ENCODE measurements at places on chromosomes 12 and 14.

DNA sequence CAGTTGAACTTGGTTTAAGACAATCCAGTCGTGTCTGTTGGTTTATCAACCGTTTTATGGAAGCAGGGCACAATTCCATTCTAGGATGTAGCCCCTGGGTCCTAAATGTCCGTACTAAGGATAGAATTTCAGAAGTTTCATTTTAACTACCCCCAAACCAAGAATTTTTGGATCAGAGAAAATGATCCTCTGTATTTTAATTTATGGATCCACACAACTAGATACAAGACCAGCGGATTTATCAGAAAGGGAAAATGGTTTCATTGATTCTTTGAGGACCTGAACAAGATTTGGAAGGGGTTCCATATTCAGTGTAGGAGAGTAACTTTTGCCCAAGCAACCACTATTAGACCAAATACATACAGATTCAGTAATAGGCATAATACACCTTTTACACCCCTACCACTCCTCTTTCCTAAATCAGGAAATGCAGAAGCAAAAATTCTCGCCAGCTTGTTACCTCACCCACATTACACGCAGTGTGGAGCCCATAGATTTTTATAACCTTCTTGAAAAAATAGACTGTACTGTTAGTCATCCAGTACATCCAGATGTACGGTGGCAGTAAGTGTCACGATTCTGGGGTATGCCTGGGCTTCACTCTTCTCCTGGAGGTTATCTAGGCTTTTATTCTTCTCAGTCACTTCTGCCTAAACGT lies 1.4 kb upstream of the FBXL14 start:
- no peak for DNase-seq

DNA sequence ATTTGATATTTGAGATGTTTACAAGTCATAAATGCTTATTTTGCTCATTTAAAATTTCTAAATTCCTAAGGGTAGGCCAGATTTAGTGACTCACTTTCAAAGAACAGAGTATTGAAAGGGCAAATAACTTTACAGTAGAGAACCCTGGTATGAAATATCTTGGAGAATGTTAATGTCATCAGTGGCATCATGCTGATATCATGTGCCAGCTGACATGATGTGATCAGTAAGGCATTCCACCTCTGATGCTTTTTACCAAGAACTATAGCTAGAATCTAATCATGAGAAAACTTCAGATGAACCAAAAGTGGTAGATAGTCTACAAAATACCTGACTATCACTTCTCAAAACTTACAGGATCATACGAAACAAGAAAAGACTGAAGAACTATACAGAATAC lies 2.9 kb upstream of the FLRT2 start:
- DNase-seq: no peak

GRCh38 chr12:105455261-105455660 lies 124.8 kb downstream of the C12orf75 start:
- DNase-seq: no peak

- peak; percentile 82 for DNase-seq
Observed at GRCh38 chr14:22882529-22883172, 371 bp upstream of the REM2 start.

- peak; percentile 58 for DNase-seq
Observed at GRCh38 chr14:21025371-21026273, 761 bp upstream of the NDRG2 start.

DNA sequence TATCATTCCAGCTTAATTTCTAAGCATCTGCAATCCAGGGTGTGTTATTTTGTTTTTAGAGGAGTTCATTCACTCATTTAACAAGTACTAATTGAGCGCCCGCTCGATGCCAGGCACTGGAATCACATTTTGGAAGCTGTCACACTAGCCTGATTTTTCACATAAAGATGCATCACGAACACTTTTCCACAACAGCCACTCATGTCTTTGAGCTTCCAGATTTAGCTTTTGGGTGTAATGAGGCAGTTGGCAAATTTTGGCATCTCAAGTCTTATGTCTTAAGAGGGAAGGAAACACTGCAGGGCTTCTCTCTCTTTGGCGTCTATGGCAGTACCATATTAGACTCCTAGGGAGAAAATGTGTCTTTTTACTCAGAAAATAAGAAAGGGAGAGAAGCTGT lies 14.0 kb downstream of the NRXN3 start:
- no peak for DNase-seq

- DNase-seq: no peak
Observed at GRCh38 chr12:121456551-121456950, 56.6 kb downstream of the RNF34 start.

GRCh38 chr12:46546634-46547273 lies 174.2 kb upstream of the SLC38A2 start:
- DNase-seq: no peak

- no peak for DNase-seq
Observed at GRCh38 chr12:80059102-80059501, 40.2 kb upstream of the OTOGL start.

GRCh38 chr14:70045310-70045709 lies 143.4 kb downstream of the SLC8A3 start:
- DNase-seq: no peak

DNA sequence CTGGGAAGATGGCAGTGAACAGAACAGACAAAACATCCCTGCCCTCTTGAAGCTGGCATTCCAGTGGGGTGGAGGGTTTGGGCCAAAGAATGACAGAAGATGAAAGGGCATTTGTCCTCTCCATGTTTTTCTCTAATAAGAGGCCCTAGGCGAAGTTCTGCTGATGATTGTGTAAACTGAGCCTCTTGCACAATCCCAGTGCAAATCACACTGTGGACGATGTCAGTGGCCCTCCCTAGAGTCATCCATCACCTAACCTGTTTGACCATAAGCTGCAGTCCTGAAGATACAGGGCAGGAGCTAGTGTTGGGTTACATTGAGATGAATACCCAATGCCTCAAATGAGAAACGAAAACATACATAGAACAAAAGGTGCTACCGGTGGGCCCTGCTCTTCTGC lies 622.4 kb upstream of the TBX3 start:
- no peak for DNase-seq

- DNase-seq: no peak
Observed at GRCh38 chr14:29955087-29955486, 27.4 kb upstream of the PRKD1 start.

DNA sequence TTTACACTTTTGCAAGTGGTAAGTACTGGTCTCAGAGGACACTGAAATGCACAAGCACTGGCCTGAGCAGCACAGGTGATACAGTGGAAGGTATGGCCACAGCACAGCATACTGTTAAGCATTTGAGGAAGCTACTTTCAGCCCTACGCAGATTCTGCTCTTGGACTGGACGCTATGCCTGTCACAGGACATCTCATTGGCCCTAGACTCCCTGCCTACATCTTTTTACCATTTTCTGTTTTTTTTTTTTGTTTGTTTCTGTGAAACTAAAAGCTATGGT lies 144.2 kb upstream of the ABCD2 start:
- DNase-seq: no peak

DNA sequence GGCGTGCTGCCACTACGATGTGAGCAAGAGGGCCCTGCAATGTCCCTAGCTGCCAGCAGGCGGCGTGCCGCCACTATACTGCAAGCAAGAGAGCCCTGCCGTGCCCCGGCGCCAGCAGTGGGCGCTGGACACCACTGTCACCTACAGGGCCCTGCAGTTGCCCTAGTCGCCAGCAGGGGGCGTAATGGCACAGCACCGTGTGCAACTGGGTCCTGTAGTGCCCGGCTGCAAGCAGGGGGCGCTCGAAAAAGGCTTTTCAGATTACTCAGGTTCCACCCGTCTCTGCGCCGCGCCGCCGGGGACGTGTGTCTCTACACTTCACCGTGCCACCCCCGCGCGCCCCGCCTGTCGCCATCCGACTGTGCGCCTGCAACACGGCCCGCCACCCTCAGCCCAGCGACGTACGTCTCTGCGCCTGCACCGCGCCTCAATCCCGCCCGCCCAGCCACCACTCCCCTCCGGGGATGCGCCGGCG lies 1356.9 kb downstream of the TMEM121 start:
- DNase-seq: no peak

DNA sequence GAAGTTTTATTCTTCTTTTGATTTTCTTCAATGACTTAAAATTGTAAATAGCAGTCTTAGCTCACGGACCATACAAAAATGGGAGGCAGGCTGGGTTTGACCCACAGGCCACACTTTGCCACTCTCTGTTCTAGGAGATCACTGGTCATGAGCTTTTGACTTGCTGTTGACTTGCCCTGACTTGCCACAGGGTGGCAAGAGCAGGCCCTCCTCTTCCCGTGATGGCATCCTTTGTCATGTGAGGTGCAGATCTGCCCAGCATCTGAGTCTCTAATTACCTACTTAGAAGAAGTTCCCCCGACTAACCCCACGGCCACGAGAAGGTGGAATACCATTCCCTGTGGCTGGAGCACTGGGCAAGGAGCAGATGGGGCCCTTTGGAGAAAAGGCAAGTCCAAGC lies 81.0 kb upstream of the SCAF11 start:
- no peak for DNase-seq

DNA sequence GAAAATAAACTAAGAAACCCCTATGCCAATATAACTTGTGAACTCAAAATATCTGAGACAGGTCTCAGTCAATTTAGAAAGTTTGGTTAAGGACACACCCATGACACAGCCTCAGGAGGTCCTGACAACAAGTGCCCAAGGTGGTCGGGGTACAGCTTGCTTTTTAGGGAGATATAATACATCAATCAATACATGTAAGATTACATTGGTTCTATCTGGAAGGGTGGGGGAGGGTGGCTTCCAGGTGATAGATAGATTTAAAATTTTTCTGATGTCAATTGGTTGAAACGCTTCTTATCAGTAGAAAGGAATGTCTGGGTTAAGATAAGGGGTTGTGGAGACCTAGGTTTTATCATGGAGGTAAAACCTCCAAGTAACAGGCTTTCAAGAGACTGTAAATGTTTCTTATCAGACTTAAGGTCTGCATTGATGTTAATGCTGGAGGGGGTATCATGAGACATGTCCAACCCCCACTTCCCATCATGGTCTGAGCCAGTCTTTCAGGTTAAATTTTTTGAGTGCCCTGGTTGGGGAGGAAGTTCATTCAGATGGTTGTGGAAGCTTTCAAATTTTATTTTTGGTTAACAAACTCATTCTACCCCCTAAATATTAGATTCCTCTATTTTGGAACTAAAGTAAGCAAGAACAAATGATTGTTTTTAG lies 82.0 kb upstream of the RASSF8 start:
- DNase-seq: no peak

DNA sequence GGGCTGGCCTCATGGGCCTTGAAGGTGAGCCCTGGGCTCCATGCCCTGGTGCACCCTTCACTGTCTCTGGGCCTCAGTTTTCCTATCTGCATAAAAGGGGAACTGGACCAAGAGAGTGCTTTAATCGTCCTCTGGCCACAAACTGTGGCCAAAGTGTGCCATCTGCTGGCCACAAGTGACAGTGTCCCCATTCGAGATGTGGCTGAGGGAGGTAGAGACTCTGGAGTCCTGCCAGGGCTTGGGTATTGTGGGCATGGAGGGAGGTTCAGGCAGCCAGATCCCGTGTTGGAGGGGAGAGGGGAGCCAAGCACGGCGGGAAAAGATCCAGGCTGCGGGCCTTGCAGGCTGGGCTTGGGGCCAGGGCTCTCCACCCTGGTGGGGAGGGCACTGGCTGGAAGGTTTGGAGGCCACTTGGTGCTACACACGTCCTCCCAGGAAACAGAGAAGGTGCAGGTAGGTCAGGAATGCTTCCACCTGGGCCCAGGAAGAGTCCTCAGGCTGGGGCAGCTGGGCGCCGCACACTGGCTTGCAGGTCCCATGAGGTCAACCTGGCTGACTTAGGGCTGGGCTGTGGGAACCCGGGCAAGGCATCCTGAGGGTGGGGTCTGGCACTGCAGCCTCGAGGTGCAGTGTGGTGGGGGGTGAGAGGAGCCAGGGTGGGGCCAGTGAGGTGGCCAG lies 7.3 kb upstream of the KIF26A start:
- DNase-seq: peak; percentile 65

GRCh38 chr12:3493043-3493858 lies 2.2 kb downstream of the PRMT8 start:
- peak; percentile 78 for DNase-seq

DNA sequence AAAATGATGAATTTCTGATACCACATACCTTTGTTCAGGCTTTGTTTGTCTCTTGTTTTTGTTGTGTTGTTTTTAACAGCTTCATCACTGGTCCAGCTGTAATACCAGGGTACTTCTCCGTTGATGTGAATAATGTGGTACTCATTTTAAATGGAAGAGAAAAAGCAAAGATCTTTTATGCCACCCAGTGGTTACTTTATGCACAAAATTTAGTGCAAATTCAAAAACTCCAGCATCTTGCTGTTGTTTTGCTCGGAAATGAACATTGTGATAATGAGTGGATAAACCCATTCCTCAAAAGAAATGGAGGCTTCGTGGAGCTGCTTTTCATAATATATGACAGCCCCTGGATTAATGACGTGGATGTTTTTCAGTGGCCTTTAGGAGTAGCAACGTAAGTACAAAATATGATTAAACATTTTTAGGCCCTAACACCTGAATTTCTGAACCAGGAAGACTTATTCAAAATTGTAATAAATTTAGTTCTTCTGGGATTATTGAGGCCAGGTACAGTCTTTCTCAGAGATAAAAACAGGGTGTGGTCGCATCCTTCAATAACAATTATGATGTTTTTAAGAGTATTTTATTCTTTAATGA lies 22.4 kb downstream of the RXYLT1 start:
- DNase-seq: peak; percentile 24

DNA sequence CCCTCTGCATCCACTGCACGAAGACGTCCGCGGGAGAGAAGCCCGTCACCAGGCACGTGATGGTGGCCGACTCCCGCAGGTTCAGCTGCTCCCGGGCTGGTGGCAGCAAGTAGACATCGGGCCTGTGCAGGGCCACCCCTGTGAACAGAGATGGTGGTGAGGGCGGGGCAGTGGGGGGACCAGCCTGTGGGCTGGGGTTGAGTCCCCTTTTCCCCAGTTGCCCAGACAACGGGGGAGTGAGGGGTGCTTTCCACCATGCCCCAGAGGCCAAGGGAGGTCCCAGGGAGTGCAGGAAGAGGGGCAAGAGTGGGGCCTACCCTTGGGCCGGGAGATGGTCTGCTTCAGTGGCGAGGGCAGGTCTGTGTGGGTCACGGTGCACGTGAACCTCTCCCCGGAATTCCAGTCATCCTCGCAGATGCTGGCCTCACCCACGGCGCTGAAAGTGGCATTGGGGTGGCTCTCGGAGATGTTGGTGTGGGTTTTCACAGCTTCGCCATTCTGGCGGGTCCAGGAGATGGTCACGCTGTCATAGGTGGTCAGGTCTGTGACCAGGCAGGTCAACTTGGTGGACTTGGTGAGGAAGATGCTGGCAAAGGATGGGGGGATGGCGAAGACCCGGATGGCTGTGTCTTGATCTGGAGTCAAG lies 328.3 kb downstream of the TMEM121 start:
- no peak for DNase-seq

DNA sequence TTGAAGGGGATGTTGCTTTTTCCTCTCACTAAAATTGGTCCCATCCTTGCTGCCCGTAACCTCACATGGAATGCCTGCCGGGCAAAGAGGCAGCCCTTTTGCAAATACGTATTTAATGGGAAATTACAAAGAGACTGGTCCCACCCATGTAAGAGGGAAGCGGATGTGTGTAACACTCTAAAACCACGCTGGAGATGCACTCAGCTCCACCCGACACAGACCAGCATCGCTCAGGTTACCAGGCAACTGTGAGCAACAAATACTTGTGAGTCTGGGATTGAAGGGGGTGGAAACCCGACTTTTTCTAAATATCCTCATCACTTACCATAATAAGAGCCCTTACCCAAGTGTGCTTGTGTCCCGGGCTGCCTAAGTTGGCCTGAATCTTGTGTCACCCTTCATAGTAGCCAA lies 47.7 kb downstream of the ELK3 start:
- DNase-seq: no peak

GRCh38 chr12:40435951-40436350 lies 211.2 kb downstream of the LRRK2 start:
- DNase-seq: no peak

GRCh38 chr12:104730763-104731162 lies 227.3 kb downstream of the SLC41A2 start:
- DNase-seq: no peak

GRCh38 chr12:57031138-57031725 lies 14.9 kb upstream of the TAC3 start:
- DNase-seq: no peak

Data from neural progenitor cell (in vitro differentiated cells).